ENCODE measurements at places on chromosomes 12 and 14. TPM values are rescaled to one million over a fixed set of nuclear protein-coding genes. Genes with fewer than 3 reads are reported as not detected.

GRCh38 chr14:88870777-88871176 lies 46.3 kb downstream of the TTC8 start:
- DNase-seq, result no peak

DNA sequence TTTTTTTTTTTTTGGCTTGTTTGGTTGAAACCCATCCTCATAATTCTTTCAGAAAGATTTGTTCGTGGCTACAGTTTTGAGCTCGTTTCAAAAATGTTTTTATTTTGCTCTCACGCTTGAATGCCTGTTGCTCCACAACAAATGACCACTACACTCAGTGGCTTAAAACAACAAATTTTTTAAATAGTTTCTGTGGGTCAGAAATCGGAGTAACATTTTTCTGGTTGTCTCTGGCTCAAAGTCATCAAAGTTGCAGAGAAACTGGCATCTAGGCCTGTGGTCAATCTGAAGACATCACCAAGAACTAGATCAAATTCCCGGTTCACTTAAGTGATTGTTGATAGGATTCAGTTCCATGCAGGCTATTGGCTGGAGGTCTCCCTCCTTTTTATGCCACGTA lies 560.0 kb downstream of the SNAPC1 start:
- DNase-seq, result no peak

DNA sequence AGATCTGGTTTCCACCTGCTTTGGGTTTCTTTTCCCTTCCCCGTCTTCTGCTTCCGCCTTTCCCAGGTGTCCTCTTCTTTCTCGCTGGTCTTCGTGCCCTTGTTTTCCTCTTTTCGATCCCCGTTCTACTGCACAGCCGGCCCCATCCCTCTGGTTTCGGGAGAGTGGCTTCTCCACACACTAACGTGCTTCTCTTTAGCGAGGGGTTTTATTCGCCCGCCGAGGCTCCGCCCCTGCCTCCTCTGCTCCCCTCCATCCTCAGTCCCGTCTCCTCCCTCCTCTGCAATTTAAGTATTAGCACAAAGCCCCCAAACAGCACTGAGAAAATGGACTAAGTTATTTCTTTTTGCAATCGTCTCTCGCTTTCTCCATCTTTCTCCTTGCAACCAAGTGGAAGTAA lies at the start of gene SLC7A8:
Gene SLC7A8 (minus strand): TSS at position 182 of the 400 bp plus-strand sequence. CDS start 746 bp downstream, outside the sequence.
- peak; percentile 64 for DNase-seq

DNA sequence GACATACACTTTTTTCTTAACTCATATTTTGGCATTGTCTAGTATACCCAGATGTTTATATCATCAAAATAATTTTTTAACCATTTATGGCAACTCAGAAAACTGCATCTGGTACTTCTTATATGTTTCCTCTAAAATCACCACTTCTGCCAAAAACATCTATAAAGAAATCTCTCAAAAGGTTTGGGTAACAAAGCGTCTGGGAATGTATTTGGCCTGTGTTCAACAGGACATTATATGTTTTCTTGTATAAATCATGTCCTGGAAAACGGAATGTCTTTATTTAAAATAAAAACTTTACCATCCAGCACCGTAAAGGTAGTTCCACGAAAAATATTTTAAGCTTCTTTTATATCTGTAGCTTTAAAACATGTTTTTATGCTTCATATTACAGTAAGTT lies 36.1 kb upstream of the FBLN5 start:
- DNase-seq, result no peak

- DNase-seq, result no peak
Measured at GRCh38 chr12:111105294-111105693, 184.9 kb upstream of the MYL2 start.

- no peak for DNase-seq
Measured at GRCh38 chr14:102777711-102778337, 575 bp downstream of the TRAF3 start.

GRCh38 chr12:7131502-7131866 lies 1.3 kb downstream of the CLSTN3 start:
- DNase-seq, result no peak

DNA sequence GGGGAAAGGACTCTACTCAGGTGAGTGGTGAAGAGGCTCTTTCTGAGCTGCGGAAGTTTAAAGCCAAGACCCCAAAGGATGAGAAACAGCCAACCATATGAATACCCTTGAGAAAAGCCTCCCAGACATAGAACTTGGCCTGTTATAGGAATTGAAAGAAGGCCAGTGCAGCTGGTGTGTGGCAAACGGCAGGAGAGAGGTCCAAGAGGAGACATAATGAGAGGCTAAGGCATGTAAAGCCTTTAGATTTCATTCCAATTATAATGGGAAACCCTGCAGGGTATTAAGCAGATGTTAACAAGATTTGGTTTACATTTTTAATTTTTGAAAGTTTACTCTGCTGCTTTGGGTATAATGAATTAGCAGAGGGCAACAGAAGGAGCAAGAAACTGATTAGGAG lies 552.1 kb upstream of the FBXO33 start:
- DNase-seq, result no peak

- no peak for DNase-seq
Measured at GRCh38 chr12:6942331-6942665, 1.3 kb upstream of the RNU7-1 start.

GRCh38 chr14:35669782-35670181 lies 135.8 kb downstream of the INSM2 start:
- no peak for DNase-seq

GRCh38 chr14:100723135-100723829 lies 3.4 kb upstream of the DLK1 start:
- DNase-seq, result no peak

COL2A1 gene
- not detected for total RNA-seq

TEDC1 gene
- total RNA-seq, result 3.5 TPM

Data from right atrium auricular region (tissue), 2 donors.